ENCODE measurements at places on chromosomes 4 and X. TPM values are rescaled to one million over a fixed set of nuclear protein-coding genes. Genes with fewer than 3 reads are reported as not detected.
A peak's percentile ranks its signal among the peaks of the same experiment; 100 is the strongest.

GRCh38 chrX:23012636-23013035 lies 12.9 kb downstream of the DDX53 start:
- H3K27ac ChIP-seq, result no peak overlapping the region
- no peak overlapping the region for H3K4me3 ChIP-seq

GRCh38 chr4:127856813-127857447 lies 23.8 kb upstream of the PLK4 start:
- H3K4me1 ChIP-seq, result peaks cover 3% of the 10 kb centered on the region
- no peak overlapping the region for H3K27ac ChIP-seq
- no peak overlapping the region for H3K4me3 ChIP-seq
- no peaks in the 10 kb centered on the region for H3K27me3 ChIP-seq
- H3K36me3 ChIP-seq, result peaks cover 18% of the 10 kb centered on the region

GRCh38 chrX:146456058-146456457 lies 353.5 kb upstream of the CXorf51B start:
- no peaks in the 10 kb centered on the region for H3K27me3 ChIP-seq
- H3K4me1 ChIP-seq, result no peaks in the 10 kb centered on the region
- DNase-seq, result no peak
- H3K36me3 ChIP-seq, result no peaks in the 10 kb centered on the region
- H3K27ac ChIP-seq, result no peak overlapping the region
- H3K4me3 ChIP-seq, result no peak overlapping the region

GRCh38 chrX:58025979-58026378 lies 115.7 kb upstream of the ZXDA start:
- H3K4me1 ChIP-seq, result no peaks in the 10 kb centered on the region
- H3K27me3 ChIP-seq, result no peaks in the 10 kb centered on the region
- no peak overlapping the region for H3K4me3 ChIP-seq
- DNase-seq, result no peak
- H3K27ac ChIP-seq, result no peak overlapping the region

- H3K4me3 ChIP-seq, result no peak overlapping the region
- no peak for DNase-seq
- H3K27me3 ChIP-seq, result no peaks in the 10 kb centered on the region
- H3K36me3 ChIP-seq, result no peaks in the 10 kb centered on the region
These were observed 9.3 kb downstream of the NOX1 start for GRCh38 chrX:100864657-100865391.

DNA sequence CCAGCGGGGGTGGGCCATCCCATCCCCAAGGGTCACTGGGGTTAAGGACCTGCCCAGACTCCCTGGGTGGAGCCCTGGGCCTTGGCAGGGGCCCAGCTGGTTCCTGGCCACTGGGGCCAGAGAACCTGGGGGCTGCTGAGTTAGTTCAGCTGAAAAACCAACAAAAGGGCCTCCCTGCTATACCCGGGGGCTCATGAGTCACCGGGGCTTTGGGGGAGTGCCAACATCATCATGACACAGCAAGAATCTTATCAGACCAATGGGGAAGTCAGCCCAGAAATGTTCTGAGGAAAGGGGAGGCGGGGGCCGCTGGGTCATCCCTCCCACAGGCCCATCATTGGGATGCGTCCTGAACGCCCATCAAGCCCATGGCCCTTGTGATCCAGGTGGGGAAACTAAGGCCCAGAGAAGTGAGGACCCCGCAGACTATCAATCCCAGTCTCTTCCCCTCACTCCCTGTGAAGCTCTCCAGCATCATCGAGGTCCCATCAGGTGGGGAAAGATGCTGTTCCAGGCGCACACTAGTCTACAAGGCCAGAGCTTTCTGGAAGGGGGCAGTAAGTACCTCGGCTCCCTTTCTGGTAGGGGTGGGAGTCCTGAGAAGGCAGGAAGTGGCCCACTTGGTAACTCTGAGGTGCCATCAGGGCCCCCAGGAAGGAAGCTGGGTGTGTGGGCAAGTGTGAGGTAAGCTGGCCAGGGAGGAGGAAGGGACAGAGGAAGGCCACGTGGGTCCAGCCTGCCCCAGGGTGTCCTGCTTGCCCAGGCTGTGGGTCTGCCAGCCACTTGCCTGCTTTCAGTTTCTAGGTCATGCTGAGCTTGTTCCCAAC lies 4.5 kb downstream of the G6PD start:
- H3K36me3 ChIP-seq, result peaks cover 7% of the 10 kb centered on the region
- no peak overlapping the region for H3K4me3 ChIP-seq
- DNase-seq, result no peak
- H3K27ac ChIP-seq, result peak overlapping the region; percentile 33
- H3K27me3 ChIP-seq, result no peaks in the 10 kb centered on the region
- H3K4me1 ChIP-seq, result peaks cover 4% of the 10 kb centered on the region

DNA sequence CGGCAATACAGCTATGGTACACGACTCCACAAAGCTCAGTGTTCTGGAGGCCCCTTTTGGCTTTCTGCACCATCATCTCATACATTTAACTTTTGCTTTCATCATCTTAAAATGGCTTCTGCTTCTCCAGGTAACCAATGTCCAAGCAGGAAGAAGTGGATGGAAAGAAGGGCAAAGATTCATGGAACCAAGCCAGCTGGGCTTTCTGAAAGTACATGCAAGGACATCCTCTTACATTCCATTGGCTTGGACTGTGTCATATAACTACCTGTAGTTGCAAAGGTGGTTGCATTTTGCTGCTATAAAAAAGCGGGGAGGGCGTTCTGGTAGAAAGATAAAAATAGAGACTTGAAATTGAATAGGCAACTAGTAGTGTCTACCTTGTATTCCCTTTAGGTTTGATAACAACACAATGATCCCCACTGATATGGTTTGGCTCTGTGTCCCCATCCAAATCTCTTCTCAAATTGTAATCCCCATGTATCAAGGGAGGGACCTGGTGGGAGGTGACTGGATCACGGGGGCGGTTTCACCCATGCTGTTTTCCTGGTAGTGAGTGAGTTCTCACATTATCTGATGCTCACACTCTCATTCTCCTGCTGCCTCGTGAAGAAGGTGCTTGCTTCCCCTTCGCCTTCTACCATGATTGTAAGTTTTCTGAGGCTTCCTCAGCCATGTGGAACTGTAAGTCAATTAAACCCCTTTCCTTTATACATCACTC lies 6.7 kb upstream of the FHIP1A start:
- DNase-seq, result no peak
- H3K4me3 ChIP-seq, result no peak overlapping the region
- H3K27me3 ChIP-seq, result peaks cover 9% of the 10 kb centered on the region
- H3K27ac ChIP-seq, result no peak overlapping the region

DNA sequence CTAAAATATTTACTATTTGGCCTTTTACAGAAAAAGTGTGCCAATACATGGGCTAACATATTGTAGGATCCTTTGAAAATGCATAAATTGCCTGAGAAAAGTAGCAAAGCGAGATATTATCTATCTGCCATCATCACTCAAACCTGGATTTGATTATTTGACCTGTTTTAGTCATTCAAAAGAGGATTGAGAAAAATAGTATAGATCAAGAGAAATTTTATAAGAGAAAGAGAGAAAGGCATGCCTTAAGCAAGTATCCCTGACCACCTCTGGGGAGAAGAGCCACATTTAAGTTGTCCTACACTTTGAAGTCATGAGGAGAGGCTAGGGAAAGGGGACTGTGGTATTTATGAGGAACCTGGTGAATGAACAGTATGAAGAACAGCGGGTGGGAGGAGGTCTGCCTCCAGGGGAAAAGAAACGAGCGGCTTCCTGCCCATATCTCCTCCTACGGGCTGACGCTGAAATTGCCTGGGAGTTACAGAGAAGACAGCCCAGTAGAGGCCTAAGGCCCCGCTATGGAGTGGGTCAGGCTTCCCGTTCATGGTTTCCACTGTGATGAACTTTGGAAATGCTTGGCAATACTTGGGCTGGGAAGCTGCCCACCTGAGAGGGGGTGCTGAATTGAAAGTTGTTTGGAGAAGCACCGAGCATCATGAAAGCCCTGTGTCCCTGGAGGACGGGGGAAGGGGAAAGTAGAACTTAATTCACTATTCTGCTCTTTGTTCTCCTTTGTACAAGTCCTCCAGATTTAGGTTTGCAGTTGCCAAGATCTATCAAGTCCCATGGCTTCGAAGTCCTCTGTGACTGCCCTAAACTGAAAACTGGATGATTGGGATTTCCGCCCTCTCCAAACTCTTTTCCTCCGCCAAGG lies 106.9 kb upstream of the ACSL4 start:
- H3K27me3 ChIP-seq, result no peaks in the 10 kb centered on the region
- no peak for DNase-seq
- peaks cover 7% of the 10 kb centered on the region for H3K4me1 ChIP-seq
- H3K36me3 ChIP-seq, result no peaks in the 10 kb centered on the region
- H3K4me3 ChIP-seq, result no peak overlapping the region

DNA sequence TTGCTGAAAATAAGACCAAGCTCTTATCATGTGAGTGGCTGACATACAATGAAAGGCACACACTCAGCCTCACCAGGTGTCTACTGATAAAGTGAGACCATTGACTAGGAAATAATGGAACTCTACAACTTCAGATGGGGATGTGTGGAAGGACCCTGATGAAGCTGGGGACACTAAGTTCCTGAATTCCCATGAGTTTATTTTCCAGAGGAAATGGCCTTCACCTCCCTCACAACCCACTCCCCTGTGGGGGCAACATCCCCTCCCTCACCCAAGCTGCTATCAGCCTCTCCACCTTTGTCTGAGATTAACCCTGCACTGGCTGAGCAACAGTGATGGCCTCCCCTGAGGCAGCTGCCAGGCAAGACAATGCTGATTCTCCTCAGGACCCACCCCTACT lies 55.2 kb upstream of the SMARCAD1 start:
- H3K36me3 ChIP-seq, result no peaks in the 10 kb centered on the region
- H3K4me1 ChIP-seq, result peaks cover 6% of the 10 kb centered on the region
- no peak overlapping the region for H3K4me3 ChIP-seq
- no peak for DNase-seq

DNA sequence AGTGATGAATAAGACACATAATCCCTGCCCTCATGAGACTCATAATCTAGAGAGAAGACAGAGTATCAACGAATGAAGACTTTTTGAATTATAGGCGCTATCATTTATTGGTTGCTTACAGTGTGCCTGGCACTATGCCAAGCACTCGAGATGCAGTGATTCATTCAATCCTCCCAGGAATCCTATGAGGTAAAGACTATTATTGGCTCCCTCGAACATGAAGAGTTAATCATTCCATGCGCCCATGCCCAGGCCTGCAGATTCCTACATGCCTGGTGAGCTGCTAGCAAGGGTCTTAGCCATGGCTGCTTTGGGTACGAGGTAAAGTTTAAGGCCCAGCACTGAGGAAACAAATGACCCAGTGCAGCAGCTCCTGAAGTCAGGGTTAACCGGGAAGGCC lies 47.0 kb downstream of the TEX13B start:
- H3K27me3 ChIP-seq, result peaks cover 28% of the 10 kb centered on the region
- peaks cover 4% of the 10 kb centered on the region for H3K4me1 ChIP-seq

DNA sequence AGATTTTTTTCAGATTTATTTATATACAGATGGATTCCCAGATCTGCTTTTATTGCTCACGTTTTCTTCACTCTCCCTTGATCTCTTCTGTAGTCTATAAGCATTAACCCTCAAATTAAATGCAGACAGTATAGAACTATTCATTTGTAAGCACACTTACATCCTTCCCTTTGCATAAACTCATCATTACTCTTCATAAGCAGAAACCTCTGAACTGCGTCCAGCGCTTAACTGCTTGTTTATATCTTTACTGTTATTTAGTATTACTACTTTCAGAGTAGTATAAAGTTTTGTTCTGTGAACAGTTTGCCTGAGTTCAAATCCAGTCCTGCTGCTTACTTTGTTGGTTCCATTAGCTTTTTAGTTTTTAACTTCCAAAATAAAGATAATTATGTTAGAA lies 132.9 kb downstream of the STIM2 start:
- no peaks in the 10 kb centered on the region for H3K4me1 ChIP-seq
- H3K4me3 ChIP-seq, result no peak overlapping the region
- DNase-seq, result no peak
- peaks cover 11% of the 10 kb centered on the region for H3K36me3 ChIP-seq

DNA sequence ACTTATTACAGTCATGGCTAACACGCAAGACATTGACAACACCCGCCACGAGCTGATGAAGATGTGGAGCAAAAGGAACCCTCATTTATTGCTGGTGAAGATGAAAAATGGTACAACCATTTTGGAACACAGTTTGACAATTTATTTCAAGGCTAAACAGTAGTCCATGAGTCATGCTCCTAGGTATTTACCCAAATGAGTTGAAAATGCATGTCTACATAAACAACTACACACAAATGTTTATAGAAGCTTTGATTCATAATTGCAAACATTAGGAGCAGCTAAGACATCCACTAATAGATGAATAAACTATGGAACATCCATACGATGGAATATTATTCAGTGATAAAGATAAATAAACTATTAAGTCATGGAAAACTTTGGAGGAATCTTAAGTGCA lies 580.1 kb downstream of the RAPGEF2 start:
- no peaks in the 10 kb centered on the region for H3K36me3 ChIP-seq
- H3K4me1 ChIP-seq, result no peaks in the 10 kb centered on the region
- H3K27ac ChIP-seq, result no peak overlapping the region
- DNase-seq, result no peak
- H3K27me3 ChIP-seq, result no peaks in the 10 kb centered on the region
- H3K4me3 ChIP-seq, result no peak overlapping the region

DNA sequence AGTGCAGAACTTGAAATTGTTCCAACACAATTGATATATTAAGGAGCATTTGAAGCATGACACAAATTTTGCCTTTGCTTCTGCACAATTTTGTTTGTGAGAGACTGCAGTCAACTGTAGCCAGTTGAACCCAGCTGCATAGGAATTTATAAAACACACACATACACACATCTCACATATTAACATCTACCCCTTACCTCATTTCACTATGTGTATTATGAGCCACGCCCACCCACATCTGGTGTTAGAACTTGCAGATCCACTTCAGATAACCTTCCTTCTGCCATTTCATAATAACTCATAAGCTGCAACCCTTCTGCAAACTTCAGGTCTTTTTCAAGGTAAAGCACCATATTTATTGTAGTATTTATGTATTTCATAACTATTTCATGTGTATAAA lies 188.1 kb upstream of the WDFY3 start:
- H3K4me1 ChIP-seq, result no peaks in the 10 kb centered on the region
- peaks cover 3% of the 10 kb centered on the region for H3K27me3 ChIP-seq
- no peak overlapping the region for H3K27ac ChIP-seq
- DNase-seq, result no peak
- H3K36me3 ChIP-seq, result no peaks in the 10 kb centered on the region
- H3K4me3 ChIP-seq, result no peak overlapping the region

GRCh38 chr4:80099671-80100070 lies 26.6 kb upstream of the ANTXR2 start:
- no peak for DNase-seq
- H3K4me3 ChIP-seq, result no peak overlapping the region

DNA sequence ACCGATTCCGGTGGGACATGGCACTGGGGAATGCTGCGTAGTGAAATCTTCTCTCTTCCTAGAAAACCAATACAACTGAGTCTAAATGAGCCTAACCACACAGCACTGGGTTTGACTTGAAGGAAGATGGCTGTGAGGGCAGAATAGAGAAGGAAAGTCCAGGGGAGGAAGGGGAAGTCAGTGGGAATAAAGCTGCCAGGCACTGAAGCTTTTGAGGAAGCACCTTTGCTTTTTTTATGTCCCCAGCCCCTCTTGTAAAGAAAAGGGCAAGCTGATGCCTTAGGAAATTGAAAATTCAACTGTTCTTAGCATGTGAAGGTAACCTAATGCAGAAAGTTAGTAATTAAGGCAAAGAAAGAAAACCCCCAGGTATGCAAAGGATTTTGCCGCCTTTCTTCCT lies 20.6 kb downstream of the MED28 start:
- peaks cover 21% of the 10 kb centered on the region for H3K36me3 ChIP-seq
- H3K4me1 ChIP-seq, result no peaks in the 10 kb centered on the region
- H3K27me3 ChIP-seq, result no peaks in the 10 kb centered on the region

ARMCX2 gene
- 83.1 TPM for total RNA-seq

NR0B1 gene
- 0.86 TPM for total RNA-seq

TKTL1 gene
- total RNA-seq, result not detected

SERTM2 gene
- 0.72 TPM for total RNA-seq

CTAG2 gene
- total RNA-seq, result not detected

MGAT4D gene
- not detected for total RNA-seq

SMR3B gene
- not detected for total RNA-seq

BGN gene
- total RNA-seq, result 0.98 TPM

FATE1 gene
- total RNA-seq, result 0.78 TPM
